Kidney epithelial cell (primary cell): ENCODE measurements at places on chromosomes 11 and 22. TPM values are rescaled to one million over a fixed set of nuclear protein-coding genes. Genes with fewer than 3 reads are reported as not detected.

GRCh38 chr22:22025320-22026156 is 43.0 kb upstream of the TOP3B start:
- DNase-seq = no peak

DNA sequence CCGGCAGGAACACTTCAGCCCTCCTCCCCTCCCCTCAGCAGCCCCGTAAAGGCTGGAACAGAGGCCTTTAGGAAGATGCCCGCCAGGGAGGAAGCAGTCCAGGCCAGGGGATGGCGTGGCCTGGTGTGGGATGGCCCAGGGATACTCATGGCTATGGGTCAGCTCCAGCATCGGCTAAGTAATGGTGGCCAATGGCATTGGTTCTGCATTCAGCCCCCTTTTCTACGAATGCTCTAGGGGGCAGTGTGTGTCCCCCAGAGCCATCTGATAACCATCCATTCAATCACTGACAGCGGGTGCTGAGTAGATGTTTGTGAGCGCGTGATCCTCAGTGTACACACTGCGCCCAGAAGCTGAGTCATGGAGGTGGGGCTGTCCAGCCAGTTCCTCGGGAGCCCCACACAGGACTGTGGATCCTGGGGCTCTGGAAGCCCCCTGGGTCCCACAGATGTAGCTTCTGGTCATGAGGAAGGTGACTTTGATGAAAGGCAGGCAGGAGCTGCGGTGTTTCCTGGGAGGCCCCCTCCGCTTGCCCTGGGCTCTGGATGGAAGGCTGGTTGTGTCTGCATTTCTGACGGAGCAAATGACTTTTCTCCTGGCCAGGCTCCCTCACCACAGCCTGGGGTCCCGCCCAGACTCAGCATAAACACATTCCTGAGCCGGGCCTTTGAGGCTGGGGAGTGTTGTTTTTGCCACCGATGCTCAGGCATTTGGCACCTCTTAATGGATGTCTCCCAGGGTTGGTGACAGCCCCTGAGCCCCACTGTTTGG is 46.5 kb downstream of the FBLN1 start:
- DNase-seq = no peak

DNA sequence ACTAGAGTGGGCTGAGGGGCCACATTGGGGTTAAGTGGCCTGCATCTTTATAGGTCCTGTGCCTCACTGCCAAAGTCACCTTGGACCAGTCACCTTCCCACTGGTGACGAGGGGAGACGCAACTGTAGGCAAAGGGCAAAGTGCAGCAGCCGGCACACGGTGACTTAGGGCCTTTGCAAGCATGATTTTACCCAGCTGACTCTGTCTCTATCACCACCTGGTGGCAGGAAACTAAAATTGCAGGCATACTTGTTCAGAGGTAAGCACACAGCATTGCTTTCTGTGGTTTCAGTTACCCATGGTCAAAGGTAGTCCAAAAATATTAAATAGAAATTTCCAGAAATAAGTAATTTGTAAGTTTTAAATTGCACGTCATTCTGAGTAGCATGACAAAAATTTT is 1164.4 kb downstream of the BRD1 start:
- DNase-seq = no peak

GRCh38 chr11:89275966-89276365 is 98.3 kb downstream of the TYR start:
- DNase-seq = no peak

DNA sequence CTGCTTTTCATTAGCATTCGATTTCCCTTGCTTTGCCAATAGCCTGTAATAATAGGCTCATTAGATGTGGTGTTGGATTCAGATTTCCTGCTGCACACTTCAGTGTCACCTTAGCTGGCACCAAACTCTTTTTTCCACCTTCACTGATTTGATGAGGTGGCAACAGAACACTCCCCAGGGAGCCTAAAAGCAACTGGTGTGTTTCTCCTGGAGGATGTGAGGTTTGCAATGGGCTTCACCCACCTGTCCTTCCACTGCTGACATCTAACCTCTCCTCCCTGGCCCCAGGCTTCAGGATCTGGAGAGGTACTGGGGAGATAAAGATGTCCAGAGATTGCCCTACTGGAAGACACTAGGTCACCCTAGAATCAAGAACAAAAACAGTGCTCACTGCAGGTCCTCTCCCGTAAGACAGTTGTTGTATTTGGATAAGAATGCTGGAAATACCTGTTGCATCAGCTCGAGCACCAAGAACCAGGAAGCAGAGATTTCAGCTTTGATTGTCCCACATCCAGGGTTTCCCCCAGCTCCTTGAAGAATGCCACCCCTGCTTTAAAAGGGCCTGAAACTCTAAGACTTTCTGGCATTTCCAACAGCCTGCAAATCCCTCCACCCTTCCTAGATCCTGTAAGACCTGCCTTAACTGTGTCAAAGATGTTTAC is 96.9 kb downstream of the SLC1A2 start:
- no peak for DNase-seq

DNA sequence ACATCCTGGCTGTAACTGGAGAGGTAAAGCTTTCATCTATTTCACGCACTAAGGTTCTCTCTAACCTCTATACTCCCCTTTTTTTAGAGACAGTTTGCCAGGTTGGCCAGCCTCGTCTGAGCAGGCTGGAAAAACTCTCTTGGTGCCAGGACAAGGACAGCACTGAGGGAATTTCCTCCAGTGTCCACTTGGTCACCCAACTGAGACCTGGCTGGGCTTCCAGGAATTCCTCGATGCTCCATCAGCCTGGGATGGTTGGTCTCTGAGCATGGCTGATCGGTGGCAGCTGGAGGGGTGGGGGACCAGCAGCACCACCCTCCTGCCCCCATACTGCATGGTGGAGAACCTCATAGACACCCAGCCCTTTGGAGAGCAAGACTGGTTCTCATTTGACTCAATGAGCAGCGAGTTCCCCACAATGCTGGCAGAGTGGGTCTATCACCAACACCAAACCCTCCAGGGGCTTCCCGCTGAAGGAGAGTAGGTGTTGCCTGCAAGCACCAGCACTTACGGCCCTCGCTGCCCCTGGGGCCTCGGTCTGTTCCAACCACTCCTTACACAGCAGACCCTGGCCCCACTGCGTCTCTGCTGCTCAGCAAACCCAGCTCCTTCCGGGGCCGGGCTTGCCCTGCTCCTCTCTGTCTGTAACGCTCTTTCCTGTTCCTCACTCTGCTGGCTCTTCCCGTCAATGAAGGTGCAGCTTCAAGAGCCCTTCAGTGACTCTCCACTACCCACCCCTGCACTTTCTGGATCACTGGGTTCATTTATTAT is 122.2 kb downstream of the ST3GAL4 start:
- no peak for DNase-seq

DNA sequence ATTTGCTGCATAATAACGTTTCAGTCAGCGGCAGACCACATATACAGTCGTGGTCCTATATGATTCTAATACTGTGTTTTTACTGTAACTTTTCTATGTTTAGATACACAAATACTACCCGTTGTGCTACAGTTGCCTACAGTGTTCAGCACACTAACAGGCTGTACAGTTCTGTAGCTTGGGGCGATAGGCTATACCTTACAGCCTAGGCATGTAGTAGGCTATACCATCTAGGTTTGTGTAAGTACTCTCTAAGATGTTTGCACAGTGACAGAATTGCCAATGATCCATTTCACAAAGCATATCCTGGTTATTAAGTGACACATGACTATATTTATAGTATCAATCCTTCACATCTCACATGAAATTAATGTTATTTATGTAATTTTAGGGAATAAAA is 78.2 kb downstream of the YAP1 start:
- no peak for DNase-seq

- no peak for DNase-seq
These were observed at the start of gene HBD for GRCh38 chr11:5234381-5234834. TSS of gene HBD (minus strand) at chr11:5234483. CDS start at chr11:5234433, 50 bp downstream.

GRCh38 chr11:20154381-20154780 is 5.9 kb downstream of the DBX1 start:
- no peak for DNase-seq

- no peak for DNase-seq
These were observed 539.2 kb downstream of the MIAT start for GRCh38 chr22:27196606-27197005.

DNA sequence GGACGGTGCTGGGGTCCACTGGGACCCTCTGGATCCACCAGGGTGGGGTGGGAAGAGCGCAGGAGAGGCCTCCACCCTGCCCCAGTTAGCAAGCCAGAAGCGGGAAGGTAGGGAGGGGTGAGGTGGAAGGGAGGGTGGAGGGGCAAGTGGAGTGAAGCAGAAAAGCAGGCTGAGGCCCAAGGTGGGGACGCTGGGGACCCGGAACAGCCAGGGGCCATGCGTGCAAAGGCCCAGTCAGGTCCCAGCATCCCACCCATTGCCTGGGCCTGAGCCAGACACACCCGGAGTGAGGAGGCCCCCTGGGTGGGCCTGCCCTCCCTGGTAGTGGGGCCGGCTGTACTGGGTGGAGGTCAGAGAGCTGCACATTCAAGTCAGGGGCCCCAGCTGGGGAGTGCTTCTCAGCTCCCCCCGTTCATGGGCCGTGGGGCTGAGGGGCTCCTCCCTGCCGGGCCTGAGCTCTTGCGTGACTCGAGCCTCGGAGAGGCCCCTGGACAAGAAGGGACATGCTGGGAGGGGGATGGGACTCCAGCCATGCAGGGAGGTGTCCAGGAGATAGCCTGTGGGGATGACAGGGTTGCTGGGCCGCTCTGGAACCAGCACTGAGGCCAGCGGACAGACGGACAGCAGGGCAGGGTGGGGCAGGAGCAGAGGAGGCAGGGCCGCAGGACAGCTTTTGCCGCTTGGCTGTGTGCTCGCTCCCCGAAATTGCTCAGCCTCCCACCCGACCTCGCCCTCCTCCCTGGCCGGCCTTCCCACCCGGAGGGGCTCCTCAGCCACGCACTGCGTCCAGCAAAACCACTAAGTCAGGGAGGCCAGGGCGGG is 7.7 kb downstream of the TNNT3 start:
- no peak for DNase-seq

DNA sequence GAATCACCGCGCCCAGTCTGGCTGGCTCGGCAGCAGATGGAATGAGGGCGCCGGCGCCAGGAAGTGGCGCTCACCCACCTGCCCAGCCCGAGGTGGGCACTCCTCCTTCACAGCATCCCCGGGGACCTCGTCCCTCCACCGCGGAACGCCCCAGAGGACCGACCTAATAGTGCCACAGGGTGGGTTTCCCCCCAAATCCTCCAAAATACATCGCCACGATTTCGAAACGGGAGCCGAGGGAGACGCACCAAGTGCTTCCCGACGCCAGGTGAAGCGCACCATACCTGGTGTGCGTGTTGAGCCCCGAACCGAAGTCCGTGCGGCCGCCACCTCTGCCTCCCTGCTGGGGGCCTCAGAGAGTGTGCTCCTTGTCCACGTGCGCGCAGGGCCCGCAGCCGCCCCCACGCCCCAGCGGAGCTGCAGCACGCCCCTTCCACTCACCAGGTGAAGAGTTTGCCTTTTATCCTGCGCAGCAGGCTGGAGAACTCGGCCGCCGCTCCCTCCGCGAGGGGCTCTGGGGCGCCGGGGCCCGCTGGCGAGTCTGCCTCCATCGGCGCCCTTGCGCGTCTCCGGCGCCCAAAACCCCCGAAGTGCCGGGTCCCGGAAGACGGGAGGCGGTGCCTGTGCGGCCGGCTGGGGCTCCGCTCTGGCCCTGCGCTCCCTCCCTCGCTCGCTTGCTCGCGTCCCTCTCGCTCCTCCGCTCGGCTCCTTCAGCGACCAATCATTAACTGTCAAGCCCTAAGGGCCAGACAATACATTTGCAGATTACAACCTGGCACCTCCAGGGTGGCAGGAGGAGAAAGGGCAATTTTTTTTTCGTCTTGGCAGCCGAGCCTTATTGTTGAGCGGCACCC is at the start of gene SLC35F2:
TSS of gene SLC35F2 (minus strand) at position 571 of the 854 bp plus-strand sequence. CDS start at position 551, 20 bp downstream.
- DNase-seq = peak; percentile 48

DNA sequence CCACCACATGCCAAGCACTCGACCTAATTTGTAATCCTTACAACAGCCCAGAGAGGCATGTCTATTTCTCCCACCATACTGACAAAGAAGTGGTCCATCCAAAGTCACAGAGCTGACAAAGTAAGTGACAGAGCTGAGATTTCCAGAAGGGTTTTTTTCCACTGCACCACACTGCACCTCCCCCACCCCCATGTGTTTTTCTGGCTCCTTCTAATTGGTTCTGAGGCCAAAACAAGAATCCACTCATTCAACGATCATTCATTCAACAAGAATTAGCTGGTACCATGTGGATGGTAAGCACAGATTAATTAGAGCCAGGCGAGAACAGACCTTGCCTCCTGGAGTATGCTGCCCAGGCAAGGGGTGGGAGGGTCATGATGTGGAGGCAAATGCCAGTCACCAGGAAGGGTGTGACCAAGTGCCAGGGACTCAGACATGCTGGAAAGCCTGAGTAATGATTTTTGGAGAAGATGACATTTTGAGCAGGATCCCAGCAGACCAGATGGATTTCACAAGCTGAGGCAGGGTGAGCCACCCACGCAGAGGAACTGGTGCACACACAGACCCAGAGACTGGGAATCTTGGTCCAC is 14.9 kb upstream of the PRG2 start:
- no peak for DNase-seq

GRCh38 chr11:28621753-28622152 is 513.6 kb downstream of the METTL15 start:
- no peak for DNase-seq

GRCh38 chr11:2445746-2446551 is 1.1 kb downstream of the KCNQ1 start:
- DNase-seq = no peak

GRCh38 chr11:10936626-10937384 is 79.0 kb upstream of the ZBED5 start:
- no peak for DNase-seq

GRCh38 chr22:42142771-42143461 is 12.3 kb upstream of the CYP2D6 start:
- no peak for DNase-seq

DNA sequence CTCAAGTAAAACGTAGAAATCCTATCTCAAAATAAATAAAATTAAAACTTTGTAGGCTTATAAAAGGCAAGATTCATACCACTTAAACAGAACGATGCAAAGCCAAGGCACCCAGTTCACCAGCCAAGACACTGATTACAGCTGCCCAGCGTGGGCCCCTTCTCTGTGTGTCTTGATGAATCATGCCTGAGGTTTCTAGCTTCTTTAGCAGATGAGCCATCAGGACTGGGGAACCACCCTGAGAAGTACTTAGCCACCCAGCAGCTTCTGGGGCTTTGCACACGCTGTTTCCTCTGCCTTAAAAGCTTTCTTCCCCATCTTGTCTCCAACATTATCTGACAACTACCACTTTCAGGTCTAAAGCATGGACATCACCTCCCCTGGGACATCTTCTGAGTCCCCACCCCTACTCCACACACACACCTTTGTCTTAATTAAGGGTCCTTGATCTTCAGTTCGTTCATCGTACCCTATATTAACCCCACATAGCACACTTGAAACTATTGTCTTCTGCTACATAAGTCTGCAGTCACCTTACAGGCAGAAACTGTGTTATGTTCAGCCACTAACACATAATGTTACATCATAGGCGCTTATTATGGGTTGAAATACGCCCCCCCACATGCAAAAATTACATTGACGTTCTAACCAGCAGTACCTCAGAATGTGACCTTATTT is 8.7 kb upstream of the LAYN start:
- peak; percentile 72 for DNase-seq

The LRRC32 gene
- total RNA-seq = 3.9 and 6.8 TPM in 2 replicates

The RIMBP3C gene
- total RNA-seq = 0.29 and 0.48 TPM in 2 replicates

The ASCL2 gene
- total RNA-seq = 0.21 TPM in 1 of 2 replicates, not detected in the other

The MYEOV gene
- total RNA-seq = 29.0 and 36.9 TPM in 2 replicates

The PPARA gene
- 7.9 and 9.3 TPM in 2 replicates for total RNA-seq

The BEST1 gene
- total RNA-seq = 1.0 and 1.1 TPM in 2 replicates

The PKDREJ gene
- total RNA-seq = not detected in 2 replicates

The RAB36 gene
- total RNA-seq = 5.7 and 6.4 TPM in 2 replicates
